ENCODE measurements at places on chromosomes 16 and 17.

- no peak for DNase-seq
Observed at GRCh38 chr16:55490301-55490700, 11.3 kb downstream of the MMP2 start.

- no peak for DNase-seq
Observed at GRCh38 chr17:67469208-67469980, 92.3 kb downstream of the PITPNC1 start.

DNA sequence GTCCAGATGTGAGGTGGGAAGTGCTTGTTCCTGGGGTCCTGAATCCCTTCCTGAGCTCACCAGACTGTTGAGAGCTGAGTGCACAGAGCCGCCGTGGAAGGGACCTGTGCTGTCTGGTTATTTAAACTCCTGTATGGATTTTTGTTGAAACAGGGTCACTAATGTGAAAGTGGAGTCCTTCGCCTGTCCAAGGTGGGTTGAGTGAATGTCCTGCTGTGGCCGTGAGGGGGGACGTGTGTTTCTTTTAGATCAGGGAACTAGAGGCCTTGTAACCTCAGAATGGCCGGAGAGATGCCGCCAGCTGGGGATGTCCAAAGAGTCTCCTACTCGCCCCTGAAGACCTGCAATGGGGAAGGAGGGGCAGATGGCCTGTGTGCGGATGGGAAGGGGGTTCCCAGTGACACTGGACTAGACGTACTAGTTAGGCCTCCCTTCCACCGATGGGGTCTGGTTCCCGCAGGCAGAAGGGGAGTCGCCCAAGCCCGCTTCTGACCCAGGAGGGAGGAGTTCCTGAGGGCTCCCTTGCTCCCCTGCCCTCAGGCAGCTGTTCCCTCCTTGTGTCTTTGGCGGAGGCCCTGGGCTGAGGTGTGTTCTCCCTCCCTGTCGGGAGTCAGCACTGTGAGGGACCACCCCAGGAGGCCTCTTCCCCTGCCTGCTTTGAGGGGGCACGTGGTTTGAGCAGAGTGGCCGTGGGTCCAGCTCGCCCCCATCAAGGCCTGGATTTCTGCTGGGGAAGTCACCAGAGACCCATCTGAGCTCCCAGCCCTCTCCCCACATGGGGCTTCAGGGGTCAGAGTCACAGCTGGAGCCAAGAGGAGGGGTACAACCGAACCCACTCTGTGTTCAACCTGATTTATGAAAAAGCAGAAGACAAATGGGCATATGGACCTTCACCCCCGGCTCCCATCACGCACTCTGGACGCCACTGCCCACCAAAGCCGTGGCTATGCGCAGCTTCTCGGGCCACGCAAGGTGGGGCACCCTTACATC lies 30.9 kb downstream of the OR1D5 start:
- no peak for DNase-seq

DNA sequence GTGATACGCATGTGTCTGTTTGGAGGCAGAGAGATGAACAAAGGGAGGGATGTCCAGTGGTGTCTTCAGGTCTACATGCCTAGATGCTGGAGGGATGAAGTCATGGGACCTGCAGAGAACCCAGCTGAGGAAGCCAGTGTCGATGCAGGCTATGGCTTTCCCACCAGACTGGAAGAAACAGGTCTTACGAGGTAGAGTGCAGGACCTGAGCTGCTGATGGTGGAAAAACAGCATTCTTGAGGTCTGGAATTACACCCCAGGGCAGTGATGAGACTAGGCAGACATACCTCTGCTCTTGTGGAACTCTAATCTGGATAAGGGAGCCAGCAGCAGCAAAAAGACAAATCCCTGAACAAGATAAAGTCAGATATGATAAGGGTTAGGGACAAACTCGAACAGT lies 37.4 kb downstream of the ARSG start:
- no peak for DNase-seq

- DNase-seq = no peak
Observed at GRCh38 chr17:78998311-78999055, 11.1 kb downstream of the CANT1 start.

DNA sequence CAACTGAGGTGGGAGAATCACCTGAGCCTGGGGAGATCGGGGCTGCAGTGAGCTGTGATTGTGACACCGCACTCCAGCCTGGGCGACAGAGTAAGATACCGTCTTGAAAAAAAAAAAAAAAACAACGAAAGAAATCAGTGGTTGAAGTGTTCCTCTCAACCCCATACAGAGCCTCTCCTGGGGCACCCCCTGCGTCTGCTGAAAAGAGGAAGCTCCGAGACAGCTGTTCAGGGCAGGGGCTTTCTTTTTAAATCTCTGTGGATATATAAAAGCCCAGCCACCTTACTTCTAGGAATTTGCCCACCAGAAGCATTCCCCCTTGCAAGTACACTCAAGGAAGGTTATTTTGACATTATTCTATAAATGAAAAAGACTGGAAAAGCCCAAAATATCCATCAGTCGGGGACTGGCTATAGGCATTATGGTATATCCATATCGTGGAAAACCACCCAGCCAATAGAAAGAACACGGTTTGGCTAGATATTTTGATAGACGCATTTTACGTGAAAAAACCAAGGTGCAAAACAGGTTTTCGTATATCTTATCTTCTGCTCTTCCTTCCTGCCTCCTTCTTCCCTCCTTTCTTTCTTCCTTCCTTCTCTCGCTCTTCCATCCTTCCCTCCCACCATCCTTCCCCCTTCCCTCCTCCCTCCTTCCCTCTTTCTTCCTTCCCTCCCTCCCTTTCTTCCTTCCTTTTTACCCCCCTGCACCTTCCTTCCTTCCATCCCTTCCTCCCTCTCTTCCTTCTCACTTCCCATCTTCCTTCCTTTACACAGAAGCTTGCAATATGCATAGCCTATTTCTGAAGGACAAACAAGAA lies 9.2 kb upstream of the CCL22 start:
- DNase-seq = no peak

DNA sequence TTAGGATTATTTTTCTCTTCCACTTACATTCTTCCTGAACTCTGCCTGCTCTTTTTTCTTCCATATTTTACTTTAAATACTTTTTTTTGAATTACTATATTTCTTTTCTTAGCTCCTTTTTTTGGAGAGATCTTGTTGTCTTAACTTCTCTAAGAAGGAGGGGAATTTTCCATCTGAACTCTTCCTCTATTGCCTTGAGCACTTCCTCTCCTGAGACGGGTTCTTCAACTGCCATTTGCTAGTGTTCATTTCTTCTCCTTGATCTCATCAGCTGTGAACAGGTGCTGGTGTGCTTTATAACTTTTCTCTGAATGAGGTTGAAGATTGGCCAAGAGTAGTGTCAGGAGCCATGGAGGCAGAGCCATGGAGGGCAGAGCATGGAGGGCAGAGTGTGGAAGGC lies 15.1 kb upstream of the CD300LD start:
- DNase-seq = no peak
